Thoracic aorta (tissue), 2 donors: ENCODE measurements at places on chromosomes 6 and 20.

- no peaks in the 10 kb centered on the region for H3K36me3 ChIP-seq
- no peak overlapping the region for H3K27ac ChIP-seq
- DNase-seq = no peak
- no peaks in the 10 kb centered on the region for H3K27me3 ChIP-seq
Measured at GRCh38 chr6:85050149-85050548, 285.8 kb upstream of the TBX18 start.

DNA sequence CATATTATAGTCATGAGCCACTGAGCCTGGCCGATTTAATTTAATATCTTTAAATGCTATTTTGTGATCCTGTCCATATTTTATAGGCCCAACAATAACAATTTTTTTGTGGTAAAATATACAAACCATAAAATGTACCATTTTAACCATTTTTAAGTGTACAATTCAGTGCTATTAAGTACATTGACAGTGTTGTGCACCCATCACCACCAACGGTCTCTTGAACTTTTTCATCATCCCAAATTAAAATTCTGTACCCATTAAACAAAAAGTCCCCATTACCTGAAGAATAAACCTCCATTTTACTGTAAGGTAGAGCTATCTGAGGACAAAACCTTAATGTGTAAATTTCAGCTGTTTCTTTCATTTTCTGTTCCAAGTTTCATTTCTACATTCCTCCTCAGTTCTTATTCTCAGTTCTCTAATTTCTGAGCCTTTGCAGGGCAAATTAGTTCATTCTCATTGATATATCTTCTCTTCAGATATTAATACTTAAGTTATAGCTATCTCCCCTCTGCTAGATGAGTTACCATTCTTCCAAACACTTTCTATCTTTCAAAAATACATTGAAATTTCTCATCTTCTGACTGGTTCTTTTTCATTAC, 10.3 kb downstream of the MTO1 start:
- DNase-seq = no peak
- no peaks in the 10 kb centered on the region for H3K27me3 ChIP-seq
- H3K36me3 ChIP-seq = peaks cover 53% of the 10 kb centered on the region
- no peak overlapping the region for H3K4me3 ChIP-seq
- H3K4me1 ChIP-seq = no peaks in the 10 kb centered on the region

GRCh38 chr20:12535770-12536169, 473.0 kb upstream of the SPTLC3 start:
- H3K4me3 ChIP-seq = no peak overlapping the region
- no peaks in the 10 kb centered on the region for H3K27me3 ChIP-seq
- no peak overlapping the region for H3K27ac ChIP-seq
- no peaks in the 10 kb centered on the region for H3K36me3 ChIP-seq
- DNase-seq = no peak

- no peak overlapping the region for H3K27ac ChIP-seq
- no peaks in the 10 kb centered on the region for H3K4me1 ChIP-seq
- no peaks in the 10 kb centered on the region for H3K36me3 ChIP-seq
- no peak for DNase-seq
Measured at GRCh38 chr20:23515250-23515939, 24.5 kb downstream of the CST8 start.

- no peaks in the 10 kb centered on the region for H3K36me3 ChIP-seq
- H3K27me3 ChIP-seq = no peaks in the 10 kb centered on the region
- H3K4me1 ChIP-seq = peaks cover 51% of the 10 kb centered on the region
Measured at GRCh38 chr6:158703837-158704822, 54.3 kb downstream of the SYTL3 start.
